ENCODE measurements at places on chromosomes 1 and 21.

DNA sequence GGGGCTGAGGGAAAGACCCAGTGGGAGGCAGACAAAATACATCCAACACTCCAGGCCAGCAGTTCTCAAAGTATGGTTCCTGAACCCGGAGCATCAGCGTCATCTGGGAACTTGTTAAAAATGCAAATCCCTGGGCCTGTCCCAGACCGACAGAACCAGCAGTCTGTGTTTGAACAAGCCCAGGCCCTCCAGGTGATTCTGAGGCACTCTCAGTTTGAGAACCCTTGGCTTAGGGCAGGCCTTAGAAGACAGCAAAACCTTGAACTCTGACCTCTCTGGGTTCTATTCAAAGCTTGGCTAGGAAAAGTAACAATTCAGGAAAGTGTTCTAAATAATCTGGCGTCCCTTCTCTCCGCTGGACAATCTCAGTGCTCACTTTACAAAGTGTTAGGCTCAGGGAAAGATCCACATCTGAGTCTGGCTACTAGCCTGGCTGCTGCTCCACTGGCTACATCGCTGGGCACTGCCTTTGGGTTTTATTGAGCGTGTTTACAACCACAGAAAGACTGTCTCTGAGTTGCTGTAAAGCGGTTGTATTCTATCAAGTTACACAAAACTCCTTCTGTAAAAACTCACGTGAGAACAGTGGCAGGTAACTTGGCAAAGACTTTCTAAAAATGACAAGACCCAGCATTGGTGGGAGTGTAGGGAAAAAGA lies 166.1 kb downstream of the HIVEP3 start:
- no peak for DNase-seq

DNA sequence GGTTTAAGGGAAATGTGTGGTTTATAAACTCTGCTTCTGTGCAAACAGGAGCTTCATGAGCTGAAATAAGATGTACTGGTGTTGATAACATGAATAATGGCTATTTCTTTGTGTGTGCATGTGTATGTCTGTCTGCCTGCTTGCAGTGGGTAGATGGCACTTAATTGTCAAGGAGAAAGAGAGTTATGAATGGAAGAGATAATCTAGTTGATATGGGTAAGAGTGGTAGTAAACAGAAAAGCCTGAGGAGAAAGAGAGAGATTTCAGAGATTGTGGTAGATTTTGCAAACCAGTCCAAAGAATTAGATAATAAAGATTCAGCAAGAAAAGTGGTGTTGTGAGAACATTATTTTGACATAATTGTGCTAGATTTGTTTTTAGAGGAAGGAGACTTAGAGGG lies 7.7 kb downstream of the SUCO start:
- DNase-seq = no peak

- no peak for DNase-seq
Measured at GRCh38 chr1:15770313-15770962, 11.8 kb downstream of the FBLIM1 start.

DNA sequence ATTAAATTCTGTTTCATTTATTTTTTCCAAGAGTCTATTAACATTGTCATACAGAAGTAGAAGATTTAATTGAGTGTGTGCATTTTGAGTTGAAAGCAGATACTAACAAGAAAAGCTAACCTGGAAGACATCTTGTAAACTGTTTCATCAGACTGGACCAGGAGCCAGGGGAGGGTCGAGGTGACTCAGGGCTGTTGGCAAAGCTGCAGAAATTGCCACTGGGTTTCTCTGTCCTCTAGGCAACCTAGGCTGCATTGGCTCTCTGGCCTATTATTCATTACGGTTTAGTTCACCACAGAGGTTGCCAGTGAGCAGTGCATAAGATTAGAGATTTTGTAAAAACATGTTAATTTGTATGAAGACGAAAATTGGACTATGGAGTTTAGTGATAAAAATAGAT lies 27.5 kb downstream of the ERG start:
- no peak for DNase-seq

DNA sequence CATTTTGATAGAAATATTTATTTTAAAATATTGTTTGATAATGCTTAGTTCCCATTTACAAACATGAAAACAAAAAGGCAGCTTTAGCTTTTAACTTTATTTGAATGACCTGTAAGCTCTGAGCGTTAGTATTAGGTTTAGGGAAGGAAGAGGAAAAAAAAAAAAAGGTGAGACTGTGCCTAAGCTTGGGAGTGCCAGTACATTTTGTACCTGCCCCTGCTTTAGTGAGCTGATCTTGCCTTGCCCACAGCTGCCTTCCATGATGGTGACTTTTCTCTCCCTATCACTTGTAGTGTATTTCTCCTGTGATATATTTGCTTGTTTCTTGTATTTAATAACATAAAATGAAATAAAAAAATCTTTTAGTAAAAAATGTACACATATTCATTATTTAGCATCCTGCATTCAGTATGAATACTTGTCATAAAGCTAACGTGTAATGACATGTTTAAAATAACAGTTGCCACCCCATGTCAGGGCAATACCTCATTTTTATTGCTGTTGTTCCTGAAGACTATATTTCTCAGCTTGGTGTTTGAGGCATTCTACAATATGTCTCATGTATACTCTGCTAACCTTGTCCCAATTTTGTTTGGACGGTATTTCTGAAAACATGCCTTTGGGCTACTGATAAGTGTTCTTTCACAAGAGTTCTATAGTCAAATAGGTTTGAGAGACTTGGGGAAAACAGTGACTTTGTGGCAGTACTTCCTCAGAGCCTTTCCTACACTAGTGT lies 76.3 kb downstream of the NEK7 start:
- DNase-seq = no peak

DNA sequence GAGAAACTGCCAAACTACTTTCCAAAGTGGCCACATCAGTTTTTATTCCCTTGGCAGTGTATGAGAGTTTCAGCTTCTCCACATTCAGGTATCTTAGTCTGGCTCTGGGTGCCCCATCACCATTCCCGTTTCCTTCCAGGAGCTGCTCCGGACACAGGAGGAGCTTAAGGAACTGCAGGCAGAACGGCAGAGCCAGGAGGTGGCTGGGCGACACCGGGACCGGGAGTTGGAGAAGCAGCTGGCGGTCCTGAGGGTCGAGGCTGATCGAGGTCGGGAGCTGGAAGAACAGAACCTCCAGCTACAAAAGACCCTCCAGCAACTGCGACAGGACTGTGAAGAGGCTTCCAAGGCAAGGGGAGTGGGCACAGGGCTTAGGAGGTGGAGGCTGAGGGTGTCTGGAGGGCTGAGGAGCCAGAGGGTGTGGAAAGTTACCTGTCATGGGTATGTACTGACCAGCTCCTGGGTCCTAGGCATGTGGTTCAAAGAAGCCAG lies 10.9 kb upstream of the TUFT1 start:
- DNase-seq = no peak

DNA sequence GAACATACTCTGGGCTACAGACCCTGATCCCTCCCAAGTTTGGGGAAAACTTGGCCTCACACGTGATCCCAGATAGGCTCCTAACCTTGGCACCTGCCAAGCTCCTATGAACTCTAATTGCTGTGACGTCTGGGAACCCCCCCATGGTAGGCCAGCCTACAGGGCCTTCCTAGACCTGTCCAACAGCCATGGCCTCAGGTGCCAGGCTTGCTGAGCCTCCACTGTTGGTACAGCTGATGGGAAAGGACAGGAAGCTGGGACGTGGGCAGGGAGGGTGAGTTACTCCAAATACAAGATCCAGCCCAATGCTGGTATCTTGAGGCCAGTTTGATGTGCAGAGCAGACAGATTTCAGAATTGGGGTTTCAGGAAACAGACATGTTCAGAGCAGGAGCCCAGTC lies 19.1 kb downstream of the SMIM12 start:
- no peak for DNase-seq

GRCh38 chr1:109750241-109750882 lies 9.5 kb upstream of the GSTM3 start:
- DNase-seq = no peak

DNA sequence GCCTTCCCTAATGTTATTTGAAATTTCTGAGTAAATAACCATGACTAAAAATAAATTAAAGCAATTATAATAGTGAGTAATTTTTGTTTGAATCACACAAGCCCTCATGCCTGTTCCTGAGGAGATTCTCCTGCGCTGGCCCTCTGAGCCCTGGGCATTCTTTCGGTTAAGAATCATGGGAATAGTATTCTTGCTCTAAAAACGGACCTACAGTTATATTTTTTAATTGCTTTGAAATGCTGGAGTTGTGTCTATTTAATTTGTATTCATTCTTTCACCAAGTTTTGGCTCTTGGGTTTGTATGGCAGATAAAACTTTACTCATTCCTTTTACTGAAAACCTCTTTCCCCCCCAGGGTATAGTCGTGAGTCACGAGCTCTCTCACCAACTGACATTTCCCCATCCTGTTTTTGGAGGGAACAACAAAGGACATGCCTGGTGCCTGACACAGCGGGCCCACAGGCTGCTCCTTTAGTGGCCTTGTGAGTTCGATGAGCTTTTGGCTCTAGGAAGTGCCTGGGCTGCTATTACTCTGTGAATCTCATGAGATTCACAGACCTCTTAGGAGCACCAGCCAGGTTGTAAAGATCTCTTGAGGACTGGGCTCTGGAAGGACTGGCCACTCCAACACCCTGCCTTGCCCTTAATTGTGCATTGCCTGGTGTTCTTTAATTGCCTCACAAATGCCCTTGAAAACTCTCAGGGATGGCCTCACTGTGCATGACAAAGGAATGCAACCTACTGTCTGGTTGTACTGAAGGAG lies 58.6 kb downstream of the DDR2 start:
- DNase-seq = no peak

DNA sequence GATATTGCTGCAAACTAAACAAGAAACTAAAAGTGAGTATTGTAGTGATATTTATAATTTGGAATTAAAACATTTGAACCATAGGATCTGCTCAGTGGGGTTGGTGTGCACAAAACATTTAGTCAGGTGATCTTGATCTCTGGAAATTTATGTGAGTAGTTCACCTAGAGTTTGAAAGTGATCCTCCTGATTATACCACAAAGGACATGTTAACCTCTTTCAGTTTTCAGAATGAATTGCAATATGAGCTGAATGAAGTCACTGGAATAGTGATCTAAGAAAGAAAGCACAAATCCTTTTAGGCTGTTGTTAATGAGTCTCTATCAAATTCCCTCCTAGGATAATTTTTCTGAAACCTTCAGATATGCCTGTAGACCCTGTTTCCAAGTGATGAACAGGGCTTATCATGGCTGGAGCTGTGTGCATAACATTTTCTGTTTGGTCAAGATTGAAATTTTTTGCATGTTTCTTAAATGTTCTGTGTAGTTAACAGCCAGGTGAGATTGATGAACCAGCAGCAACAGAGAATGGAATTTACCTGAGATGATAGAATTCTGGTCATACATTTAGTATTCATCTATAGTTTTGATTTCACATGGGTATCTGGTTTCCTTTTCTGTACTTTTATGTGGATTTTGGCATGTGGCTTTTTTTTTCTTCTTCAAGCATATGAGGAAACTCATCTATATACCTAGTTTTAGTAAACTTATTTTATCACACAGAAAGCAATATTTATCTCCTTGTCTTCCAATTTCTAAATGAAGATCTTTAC lies 25.5 kb downstream of the CDC14A start:
- DNase-seq = no peak

- no peak for DNase-seq
Measured at GRCh38 chr1:14282707-14283106, 315.8 kb upstream of the KAZN start.

DNA sequence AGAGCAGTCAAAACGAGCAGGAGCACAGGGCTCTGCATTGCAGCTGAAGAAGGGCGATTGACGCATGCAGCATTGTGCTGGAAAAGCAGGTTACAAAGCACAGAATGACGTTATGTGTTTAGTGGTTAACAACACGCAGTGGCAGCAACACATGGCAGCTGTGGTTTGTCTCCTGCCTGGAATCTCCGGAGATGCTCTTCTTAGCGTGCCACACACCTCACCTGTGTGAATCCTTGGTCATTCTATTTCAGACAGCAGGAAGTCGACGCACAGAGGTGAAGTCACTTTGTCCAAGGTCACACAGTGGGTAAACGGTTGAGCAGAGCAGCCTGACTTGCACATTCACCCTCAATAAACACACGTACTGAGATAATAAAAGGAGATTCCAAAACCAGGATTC lies 14.7 kb downstream of the OBSCN start:
- no peak for DNase-seq

DNA sequence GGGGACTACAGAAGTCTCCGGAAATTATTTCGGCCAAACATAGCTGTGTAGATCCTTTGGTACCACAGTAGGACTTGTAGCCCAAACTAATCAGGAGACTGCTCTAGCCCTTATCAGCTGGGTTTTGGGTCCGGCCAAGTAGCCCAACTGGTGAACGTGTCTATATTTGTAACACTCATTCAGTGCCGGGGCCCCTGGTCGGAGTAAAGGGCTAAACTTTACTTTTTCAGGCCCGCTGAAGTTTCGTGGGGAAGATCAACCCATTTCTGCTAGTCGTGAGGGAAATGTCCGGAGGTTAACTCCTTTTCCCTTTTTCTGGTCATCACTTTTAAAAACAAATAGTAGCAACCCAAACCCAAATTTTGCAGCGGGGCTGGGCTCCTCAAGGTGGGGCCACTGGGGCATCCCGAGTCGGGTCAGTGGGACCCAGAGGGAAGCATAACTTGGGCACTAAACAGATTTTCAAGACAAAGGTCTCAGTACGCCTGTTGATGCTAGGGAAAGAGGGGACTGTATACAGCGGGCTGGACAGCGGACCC lies 1.7 kb downstream of the LHX9 start:
- DNase-seq = no peak

DNA sequence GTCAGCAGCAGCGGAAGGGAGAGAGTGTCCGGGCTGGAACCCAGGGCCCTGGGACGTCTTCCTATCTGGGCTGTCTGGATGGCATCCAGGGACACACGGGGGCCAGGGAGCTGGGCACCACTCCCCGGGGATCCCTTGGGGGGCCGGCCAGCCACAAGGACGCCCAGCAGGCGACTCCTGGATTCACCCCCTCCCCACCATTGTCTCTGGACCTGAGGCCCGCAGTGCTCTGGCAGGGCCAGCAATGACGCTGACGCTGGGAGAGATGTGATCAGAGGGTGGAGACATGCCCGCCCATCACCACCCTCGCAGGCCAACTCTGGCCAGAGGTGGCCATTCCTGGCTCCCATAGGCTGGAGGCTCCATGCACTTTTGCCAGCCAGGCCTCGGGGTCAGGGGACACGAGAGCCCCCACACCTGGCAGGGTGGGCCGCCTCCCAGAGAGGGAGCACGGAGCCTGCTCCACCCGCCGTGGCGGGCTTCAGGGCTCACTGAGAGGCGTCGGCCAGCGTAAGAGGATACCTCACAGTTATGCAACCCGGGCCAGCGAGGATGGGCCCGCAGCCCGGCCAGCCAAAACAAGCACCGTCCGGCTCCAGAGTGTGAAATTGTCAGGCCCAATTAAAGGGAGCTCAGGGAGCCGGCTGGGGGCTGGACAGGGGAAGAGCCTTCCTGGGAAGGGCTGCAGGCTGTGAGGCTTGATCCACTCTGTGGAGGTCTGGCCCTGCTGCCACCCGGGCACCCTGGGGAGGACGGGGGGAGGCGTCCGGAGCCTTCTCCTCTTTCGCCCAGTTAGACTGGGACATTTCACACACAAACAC lies 10.3 kb downstream of the ACTRT2 start:
- no peak for DNase-seq

- DNase-seq = peak; percentile 61
Measured at GRCh38 chr1:29145739-29146437, 22.2 kb upstream of the TMEM200B start.
